COR-L47 (cell line): ENCODE measurements at places on chromosomes 12 and 14.
A peak's percentile ranks its signal among the peaks of the same experiment; 100 is the strongest.

- DNase-seq: no peak
Observed at GRCh38 chr12:32612658-32613614, 66.2 kb upstream of the DNM1L start.

DNA sequence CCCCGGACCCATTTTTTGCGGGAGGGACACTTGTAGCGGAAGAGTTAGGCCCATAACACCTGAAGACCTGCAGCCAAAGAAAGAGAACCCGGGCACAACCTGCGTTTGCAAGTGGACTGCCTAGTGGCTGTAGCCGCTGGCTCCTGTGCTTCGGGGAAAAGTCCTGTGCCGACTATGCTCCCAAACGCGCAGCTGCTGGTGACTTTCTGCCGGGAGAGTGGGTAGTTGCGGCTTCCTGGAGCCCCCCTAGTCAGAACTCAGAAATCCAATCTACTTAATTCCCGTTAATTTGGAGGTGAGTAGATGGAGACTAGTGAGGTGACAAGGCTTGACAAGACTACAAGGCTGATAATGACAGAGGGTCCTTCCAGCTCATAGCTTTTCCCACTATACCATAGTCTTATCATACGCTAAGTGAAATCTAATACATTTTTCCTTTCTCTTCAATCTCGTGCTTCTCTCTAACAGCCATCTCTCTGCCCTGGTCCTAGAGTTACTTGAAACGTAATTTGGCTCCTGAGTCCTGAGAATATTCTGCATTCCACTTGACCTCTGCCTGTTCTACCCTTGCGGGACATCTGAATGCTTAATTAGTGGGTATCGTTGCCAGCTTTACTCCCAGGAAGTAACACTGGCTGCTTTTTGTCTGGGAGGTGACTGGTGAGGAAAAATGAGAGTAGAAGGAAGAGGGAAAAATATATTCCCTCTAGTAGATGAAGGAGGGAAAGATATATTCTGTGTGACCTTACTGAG, 556 bp downstream of the MTHFD1 start:
- no peak for DNase-seq

GRCh38 chr12:90060031-90060430, 351.4 kb upstream of the ATP2B1 start:
- DNase-seq: no peak

DNA sequence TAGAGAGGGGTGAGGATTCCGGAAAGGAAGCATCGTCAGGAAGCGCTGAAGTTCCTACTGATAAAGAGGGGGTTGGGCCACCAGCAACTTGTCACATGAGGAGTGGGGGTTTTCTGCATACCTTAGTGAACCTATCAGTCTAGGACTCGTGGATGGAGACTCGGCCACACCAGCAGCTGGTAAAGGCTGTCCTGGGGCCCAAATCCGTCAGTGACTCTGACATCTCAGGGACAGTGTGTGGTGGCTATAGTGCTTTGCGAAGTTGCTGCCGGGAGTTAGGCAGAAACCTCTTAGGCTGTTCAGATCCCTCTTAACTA, 16.4 kb downstream of the RNASE2 start:
- DNase-seq: no peak

GRCh38 chr14:65344011-65344410, 68.5 kb upstream of the FUT8 start:
- DNase-seq: no peak

DNA sequence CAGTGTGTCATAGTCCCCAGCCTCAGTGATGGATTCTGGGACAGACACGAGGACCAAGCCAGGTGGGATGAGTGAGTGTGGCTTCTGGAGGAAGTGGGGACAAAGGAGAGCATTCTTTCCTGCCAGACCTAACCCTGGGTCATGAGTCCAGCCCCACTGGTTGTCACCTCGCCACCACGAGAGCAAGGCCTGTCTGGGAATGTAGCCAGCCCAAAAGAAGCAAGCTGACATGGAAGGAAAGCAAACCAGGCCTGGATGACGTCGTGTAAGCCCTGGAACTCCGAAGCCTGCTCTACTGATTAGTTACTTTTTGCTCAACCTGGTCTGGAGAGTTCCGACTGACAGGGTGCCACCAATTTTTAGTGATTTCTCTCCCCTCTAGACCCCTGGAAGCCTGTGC, 105.9 kb downstream of the SINHCAF start:
- no peak for DNase-seq

- no peak for DNase-seq
Observed at GRCh38 chr12:14410841-14411569, 45.5 kb downstream of the ATF7IP start.

DNA sequence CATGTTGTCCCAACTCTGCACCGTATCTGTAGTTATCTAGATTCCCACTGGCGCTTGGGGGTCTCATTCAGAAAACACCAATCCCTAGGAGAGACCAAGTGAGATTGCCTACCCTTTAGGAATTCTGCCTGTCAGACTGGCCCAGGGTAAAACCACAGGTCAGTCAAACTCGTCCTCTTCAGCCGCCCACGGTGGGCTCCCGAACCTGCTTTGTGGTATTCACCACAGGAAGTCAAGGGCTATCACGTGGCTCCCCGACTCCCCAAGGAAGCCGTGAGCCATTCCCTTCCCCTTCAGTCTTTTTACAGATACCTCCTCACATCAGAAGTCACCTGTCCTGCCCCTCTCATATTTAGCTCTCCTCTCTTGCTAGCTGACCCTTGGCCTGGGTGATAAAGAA, 159.9 kb downstream of the EGLN3 start:
- DNase-seq: no peak

DNA sequence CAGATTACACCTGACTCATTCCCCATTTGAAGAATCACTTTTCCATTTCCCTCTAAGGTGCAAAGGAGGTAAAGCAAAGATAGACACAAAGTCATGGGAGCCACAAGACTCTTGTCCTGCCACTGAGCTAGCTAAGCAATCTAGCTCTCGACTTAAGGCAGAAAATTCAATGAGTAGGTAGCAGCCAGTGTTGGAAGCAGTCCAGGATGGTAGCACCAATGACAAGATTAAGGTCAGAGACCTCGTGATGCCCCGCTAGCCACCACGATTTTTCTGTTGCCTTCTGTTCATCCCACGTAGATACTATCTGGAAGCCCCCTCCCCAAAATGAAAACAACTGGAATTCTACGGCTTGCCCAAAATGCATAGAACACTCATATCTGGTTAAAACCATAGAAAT, 1.4 kb downstream of the VAMP1 start:
- no peak for DNase-seq

DNA sequence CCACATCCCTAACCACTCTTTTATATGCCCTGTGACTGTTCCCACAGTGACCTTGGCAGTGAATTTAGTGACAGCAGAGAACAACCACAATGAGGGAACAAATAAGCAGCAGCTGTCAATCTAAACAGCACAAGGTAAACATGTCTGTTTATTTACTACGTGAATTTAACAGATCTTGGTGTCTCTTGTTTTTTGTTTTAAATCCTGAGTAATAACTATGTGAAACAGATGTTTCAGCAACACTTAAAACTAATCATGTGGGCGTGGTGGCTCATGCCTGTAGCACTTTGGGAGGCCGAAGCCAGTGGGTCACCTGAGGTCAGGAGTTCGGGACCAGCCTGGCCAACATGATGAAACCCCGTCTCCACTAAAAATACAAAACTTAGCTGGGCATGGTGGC, 17.0 kb upstream of the CFAP54 start:
- DNase-seq: no peak

DNA sequence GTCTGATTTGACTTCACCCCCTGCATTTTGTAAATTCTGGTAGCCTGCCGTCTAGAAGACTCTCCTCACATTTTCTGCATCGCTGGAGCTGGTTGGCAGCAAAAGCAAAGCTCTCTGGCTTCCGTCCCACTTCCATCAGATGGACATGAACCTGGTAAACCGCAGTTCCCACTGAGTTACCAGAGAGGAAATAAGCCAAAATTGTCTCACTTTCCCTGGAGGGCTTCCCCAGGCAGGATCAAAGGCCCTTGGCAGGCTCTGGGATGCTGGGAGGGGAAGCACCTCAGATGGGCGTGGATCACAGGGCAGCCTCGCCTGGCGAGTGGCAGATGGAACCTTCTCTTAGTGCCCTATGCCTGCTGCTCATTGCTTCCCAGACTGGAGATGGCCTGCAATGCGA, 243.5 kb downstream of the TMEM132C start:
- no peak for DNase-seq

GRCh38 chr12:113900716-113901115, 65.4 kb downstream of the RBM19 start:
- no peak for DNase-seq

DNA sequence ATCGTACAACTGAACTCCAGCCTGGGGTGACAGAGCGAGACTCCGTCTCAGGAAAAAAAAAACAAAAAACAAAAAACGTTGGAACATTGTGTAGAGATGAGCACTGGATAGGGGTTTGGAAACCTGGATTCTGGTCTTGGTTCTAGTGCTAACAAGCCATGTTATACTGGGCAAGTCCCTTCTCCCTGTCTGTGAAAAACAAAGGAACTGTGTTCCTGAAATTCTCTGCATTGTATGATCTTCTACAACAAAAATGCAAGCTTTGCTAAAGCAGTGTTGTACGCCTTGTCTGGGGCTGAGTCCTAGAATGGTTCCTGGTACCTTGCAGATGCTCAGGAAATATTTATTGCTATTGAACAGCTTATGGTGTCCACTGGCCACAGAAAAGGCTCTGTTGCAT, 13.4 kb downstream of the GPRC5D start:
- DNase-seq: no peak

DNA sequence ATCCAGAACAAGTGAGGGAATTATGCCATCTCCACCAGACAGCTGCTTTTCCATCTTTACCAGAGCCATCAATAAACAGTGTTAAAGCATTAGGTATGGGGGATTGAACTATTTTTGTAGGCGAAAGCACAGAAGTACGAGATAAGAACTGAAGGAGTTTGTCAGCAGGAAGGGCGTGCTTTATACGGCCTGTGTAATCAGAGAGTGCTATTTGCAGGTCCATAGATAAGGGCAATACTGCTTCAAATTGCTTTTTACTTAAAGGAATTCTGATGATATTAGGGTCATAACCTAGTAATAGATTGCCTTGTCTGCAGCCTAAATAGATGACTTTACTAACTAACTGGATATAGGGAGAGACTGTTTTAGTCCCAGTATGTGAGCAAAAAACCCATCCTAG, 20.3 kb upstream of the CLEC4E start:
- no peak for DNase-seq

- peak; percentile 82 for DNase-seq
Observed at GRCh38 chr14:28879573-28879996, 113.0 kb downstream of the FOXG1 start.

DNA sequence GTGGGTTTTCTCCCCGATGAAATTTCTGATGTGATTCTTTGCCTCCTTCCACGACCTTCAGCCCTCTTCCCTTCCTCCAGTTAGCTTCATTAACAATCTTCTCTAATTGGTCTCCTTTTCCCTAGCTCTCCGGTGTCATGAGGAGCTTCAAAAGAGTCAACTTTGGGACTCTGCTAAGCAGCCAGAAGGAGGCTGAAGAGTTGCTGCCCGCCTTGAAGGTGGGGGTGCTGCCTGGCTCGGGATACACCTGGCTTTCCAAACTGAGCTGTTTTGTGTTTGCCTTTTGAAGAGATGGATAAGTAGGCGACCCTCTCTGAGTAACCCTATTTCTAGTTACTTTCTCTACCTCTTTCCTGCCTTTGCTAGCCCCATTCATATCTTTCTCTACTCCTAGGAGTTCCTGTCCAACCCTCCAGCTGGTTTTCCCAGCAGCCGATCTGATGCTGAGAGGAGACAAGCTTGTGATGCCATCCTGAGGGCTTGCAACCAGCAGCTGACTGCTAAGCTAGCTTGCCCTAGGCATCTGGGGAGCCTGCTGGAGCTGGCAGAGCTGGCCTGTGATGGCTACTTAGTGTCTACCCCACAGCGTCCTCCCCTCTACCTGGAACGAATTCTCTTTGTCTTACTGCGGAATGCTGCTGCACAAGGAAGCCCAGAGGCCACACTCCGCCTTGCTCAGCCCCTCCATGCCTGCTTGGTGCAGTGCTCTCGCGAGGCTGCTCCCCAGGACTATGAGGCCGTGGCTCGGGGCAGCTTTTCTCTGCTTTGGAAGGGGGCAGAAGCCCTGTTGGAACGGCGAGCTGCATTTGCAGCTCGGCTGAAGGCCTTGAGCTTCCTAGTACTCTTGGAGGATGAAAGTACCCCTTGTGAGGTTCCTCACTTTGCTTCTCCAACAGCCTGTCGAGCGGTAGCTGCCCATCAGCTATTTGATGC, 797 bp downstream of the ESPL1 start:
- no peak for DNase-seq

GRCh38 chr14:45308745-45309397, 55.9 kb upstream of the MIS18BP1 start:
- no peak for DNase-seq

DNA sequence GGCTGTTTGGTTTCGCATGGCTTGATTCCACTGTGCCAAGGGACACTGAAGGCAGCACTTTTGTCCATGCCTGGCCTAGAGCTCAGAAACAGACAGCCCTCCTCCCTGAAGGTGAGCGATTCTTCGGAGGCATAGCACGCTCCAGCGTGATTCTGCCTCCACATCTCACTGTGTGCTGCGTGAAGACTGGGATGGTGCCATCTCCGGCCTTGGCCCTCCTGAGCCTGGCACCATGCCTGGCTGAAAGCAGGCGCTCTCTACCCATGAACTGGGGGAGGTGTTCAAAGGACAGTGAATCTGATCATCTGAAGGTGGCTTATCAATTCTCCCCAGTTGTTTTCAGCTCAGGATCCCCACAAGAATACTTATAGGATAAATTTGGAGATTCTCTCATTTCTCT, 187.4 kb downstream of the TTC7B start:
- DNase-seq: no peak

DNA sequence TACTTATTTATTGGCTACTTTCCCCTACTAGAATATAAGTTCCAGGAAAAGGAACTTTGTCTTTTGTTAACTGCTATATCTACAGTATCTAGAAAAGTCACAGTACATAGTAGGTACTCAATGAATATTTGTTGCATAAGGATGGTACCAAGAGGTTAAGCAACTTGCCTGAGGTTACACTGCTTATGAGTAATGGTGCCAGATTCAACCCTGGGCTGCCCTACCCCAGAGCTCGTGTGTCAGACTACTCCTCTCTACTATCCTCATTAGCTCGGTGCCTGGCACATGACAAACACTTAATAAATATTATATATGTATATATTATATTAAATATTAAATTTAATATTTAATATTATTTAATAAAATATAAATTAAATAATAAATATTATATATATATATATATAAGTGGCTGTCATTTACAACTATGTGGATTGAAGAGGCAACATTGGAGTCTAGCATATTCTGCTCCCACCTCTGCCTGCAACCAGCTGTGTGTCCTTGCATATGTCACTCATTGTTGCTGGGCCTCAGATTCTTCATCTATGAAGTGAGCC, 25.4 kb downstream of the UTP20 start:
- DNase-seq: no peak

DNA sequence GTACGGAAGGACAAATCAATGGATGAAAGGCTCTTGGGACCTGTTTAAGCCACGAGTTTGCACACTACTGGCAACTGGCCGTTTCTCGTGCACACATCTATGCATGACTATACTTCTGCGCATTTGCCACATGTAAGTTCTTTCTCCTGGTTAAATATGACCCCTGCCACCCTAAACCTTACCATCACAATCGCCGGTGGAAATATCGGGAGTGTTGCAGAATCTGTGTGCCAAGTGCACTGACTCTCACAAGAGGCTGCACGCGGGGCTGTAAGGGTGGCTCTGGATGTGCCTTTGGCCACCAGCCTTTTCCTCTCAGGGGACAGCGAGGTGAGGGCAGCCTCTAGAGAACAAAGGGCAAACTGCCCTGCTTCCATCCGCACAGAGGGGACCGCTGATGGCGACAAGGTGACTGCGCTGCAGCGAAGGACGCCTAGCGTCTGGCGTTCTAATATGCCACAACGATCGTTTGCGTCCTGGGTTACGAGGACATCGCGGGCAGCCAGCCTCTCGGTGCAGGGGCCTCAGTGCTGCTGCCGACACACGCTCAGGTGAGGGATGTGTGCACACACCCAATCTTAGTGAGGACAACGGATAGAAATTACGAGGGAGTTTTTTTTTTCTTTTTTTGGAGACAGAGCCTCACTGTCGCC, 232.2 kb downstream of the PCNX1 start:
- no peak for DNase-seq
